D341Med (cell line): ENCODE measurements at places on chromosomes 7 and 10.

GRCh38 chr10:111081595-111081994 lies 4.8 kb downstream of the ADRA2A start:
- DNase-seq: no peak

DNA sequence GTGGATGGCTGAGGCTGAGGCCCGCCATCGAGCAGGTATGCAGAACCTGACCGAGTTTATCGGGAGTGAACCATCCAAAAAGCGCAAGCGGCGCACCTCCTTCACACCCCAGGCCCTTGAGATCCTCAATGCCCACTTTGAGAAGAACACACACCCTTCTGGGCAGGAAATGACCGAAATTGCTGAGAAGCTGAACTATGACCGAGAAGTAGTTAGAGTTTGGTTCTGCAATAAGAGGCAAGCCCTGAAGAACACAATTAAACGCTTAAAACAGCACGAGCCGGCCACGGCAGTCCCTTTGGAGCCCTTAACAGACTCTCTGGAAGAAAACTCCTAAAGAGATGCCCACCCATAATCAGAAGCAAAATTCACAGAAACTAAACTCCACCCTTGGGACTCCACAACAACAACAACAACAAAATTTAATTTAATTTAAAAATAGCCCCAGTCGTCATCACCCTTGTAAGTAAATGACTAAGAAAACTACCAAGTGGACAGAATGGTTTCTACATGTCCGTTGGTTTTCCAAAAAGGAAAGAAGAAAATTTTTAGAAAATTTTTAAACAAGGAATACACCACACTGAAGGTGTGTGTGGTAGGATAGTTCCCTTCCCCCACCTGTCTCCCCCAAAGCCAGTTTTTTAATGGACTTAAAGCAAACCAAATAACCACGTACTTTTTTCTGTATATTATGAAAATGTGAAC lies 101.7 kb upstream of the YAE1 start:
- DNase-seq: no peak

GRCh38 chr10:5818894-5819293 lies 5.7 kb upstream of the GDI2 start:
- no peak for DNase-seq

- no peak for DNase-seq
Observed at GRCh38 chr7:571096-571717, 51.6 kb upstream of the PDGFA start.

DNA sequence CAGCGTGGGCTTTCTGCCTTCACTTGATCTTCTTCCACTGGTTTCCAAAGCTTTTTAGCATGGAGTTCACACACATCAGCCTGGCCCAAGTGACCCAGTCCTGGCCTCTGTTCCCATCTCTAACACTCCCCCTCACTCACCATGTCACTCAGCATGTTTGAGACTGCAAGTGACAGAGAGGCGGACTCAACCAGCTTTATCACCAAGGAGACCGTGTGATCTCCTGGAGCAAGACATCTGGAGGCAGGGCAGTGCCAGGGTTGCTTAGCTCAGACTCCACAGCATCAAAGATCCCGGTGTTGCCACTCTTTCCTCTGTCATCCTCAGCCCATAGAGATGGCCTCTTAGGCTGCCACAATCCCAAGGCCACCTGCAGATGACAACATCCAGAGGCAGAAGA lies 39.4 kb downstream of the FAM241B start:
- DNase-seq: no peak

DNA sequence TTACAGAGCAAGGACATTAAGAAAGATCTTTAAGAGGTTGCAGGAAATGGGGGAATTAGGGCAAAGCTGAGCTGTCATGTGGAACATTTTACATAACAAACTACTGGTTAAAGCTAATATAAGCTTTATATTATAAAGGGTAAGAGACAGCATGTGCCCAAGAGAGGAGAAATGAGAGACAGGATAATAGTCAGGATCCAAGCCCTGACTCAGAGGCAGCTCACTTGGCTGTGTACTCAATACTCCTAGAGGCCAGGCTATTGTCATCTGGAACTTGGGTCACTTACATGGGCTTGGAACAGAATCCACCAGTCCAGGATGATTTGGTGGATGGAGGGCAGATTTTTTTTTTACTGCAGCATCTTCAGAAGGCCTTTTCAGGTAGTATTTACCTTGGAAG lies 418.6 kb upstream of the ZMIZ1 start:
- no peak for DNase-seq

- no peak for DNase-seq
Observed at GRCh38 chr10:6069081-6069931, 7.1 kb upstream of the IL2RA start.

DNA sequence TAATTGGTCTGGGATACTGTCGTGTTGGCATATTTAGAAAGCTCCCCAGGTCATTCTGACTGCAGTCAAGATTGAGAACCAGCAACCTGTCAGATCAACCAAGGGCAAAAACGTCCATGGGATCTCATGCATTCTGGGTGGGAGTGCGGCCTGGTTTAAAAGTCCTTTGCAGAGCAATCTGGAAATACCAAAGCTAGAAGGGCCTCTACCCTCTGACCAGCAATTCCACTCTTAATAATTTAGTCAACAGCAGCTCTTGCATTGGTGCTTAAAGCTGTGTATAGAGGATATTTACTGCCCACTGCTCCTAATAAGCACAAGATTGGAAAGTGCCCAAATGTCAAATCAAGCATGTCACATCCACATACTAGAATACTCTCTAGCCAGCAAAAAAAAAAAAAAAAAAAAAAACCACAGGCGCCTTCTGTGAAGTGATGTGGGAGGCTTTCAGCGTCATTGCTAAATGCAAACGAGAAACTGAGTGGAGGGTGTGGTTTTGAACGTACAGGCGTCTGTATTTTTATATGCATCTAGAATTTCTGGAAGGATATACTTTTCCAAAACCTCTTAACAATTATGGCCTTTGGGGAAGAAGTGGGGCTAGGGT lies 44.8 kb upstream of the HSPA12A start:
- DNase-seq: no peak

DNA sequence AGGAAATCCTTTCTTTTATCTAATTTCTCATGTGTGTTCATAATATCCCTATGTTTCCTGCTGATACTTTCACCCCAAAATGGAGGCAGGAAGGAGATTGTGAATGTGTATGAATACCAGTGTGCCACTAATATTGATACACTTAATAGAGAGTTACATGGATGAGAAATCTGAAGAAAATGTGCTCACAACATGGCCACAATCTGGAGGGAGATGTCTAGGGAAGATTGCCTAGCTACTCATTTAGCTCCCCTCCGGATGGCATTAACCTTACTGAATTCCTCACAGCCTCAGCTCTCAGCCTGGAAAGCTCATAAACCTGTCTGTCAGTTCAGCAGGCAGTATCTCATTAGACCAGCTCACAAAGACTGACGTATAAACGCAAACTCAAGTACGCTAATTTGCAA lies 23.4 kb upstream of the DMTF1 start:
- no peak for DNase-seq

GRCh38 chr10:65611592-65611991 lies 1314.2 kb upstream of the LRRTM3 start:
- no peak for DNase-seq

- peak; percentile 17 for DNase-seq
Observed at GRCh38 chr10:47406870-47407691, 23.0 kb upstream of the ZNF488 start.

GRCh38 chr10:66535439-66535838 lies 390.4 kb upstream of the LRRTM3 start:
- no peak for DNase-seq

- no peak for DNase-seq
Observed at GRCh38 chr10:5645944-5646617, 20.3 kb downstream of the ASB13 start.

GRCh38 chr7:106425017-106425719 lies 140.4 kb upstream of the NAMPT start:
- no peak for DNase-seq

DNA sequence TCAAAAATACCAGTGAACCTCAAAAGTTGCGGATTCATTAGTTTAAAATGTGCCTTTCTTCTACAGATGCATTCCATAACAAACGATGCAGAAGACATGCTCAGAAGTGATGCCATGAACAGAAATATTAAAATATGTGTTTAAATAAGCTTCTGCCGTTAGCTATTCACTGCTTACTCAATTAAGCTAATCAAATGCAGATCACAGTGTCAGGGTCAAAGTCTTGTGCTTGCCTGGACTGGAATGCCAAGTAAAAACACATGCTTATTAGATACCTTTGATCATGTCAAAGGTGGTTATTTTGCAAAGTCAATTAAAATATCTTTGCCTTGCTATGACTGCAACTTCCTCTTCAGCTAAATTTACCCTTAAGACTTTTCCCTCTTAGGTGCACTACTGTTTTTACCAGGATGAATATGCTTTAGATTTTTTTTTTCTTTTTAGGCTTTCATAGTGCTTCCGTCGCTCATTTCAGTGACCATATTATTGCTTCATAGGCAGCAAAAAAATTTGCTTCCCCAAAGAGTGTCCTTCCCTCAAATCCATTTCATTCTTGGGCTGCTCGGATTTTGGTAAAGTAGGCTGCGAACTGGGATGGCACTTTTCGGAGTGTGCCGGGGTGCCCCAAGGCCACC lies 905 bp downstream of the ASB13 start:
- no peak for DNase-seq

GRCh38 chr7:128879939-128880746 lies 17.5 kb downstream of the ATP6V1F start:
- peak; percentile 89 for DNase-seq

DNA sequence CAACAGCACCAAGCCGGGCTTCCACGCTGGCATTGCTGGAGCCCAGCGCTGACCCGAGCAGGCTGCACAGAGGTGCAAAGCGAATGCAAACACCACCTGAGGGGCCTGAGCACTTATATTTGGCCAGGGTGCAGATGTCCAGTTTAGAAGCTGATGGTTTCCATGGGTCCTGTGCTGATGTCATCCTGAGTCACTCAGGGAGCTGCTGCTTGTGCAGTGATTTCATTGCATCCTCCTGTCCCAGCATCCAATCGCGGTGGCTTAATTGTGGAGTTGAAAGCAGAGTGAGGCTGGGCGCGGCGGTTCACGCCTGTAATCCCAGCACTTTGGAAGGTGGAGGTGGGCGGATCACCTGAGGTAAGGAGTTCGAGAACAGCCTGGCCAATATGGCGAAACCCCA lies 410.2 kb upstream of the KLF6 start:
- no peak for DNase-seq

- DNase-seq: no peak
Observed at GRCh38 chr10:70188768-70189167, 18.5 kb upstream of the SAR1A start.

DNA sequence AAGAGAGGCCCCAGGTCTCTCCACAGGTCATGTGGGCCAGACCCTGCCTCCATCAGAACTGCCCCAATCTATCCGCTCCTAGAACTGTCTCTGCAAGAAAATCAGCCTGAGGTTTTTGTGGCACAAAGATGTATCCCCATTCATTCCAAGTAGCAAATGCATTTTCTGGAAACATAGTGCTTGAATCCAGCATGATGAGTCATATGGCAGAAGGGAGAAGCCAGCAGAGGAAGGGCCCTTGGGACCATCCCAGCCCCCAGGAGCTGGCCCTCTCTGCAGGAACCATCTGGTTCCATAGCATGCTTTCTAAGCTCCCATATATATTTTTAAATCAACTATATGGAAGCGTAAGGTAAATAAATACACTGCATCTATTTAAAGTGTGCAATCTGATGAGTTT lies 563.2 kb downstream of the GALNT17 start:
- peak; percentile 56 for DNase-seq

DNA sequence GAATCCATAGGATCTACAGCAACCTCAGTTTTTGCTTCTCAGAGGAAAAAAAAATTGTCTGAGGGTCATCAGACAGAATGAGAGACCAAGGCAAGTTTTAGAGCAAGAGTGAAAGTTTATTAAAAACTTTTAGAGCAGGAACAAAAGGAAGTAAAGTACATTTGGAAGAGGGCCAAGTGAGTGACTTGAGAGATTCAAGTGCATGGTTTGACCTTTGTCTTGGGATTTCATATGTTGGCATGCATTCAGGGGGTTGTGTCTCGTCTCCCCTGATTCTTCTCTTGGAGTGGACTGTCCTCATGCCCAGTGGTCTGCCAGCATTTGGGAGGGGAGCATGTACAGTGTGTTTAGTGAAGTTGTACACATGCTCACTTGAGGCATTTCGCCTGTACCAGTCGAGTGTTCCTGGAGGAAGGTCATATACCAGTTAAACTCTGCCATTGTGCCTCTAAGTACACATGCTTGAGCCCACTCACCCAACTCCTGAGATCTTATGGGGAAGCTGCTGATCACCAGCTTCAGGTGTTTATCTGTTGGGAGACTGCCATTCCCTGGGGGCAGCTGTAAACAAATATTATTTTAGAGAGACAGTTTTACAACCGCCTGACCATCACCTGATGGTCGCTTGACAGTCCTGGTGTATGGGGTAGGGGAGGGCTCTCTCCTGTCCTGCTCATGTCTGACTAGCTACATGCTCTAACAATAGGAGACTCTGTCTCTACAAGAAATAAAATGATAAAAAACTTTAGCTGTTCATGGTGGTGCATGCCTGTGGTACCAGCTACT lies 109.4 kb downstream of the EEPD1 start:
- no peak for DNase-seq

DNA sequence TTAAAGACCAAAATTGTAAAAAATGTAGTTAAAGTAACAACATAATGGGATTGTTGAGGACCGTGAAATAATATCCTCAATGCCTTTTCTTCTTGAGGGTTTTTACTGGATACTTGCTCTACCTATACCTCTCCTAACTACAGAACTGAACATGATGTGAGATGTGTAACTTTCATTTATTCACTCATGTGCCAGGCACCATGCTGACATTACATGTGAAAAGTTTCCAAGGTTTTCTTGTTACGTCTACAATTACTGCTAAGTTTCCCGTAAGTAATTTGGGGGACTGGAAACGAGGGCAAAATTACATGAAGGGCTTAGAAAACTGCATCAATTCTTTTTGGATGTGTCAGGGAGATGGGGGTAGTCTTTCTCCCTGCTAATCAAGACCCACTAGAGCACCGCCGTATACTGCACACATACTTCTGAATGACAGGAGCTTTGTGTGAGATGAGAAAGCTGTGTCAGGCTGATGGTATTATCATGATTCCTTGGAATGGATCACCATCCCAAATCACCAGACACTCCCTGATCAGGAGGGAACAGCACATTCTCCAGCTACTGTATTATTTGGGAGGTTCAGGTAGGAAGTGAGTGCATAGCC lies 41.8 kb downstream of the PTPRZ1 start:
- DNase-seq: no peak

- DNase-seq: no peak
Observed at GRCh38 chr10:60096761-60097513, 190.6 kb upstream of the CCDC6 start.
